Nucleus accumbens (tissue), 56 donors: ENCODE measurements at places on chromosomes 11 and 22.

GRCh38 chr22:19480173-19480568 is 451 bp downstream of the CDC45 start:
- DNase-seq, result no peak

DNA sequence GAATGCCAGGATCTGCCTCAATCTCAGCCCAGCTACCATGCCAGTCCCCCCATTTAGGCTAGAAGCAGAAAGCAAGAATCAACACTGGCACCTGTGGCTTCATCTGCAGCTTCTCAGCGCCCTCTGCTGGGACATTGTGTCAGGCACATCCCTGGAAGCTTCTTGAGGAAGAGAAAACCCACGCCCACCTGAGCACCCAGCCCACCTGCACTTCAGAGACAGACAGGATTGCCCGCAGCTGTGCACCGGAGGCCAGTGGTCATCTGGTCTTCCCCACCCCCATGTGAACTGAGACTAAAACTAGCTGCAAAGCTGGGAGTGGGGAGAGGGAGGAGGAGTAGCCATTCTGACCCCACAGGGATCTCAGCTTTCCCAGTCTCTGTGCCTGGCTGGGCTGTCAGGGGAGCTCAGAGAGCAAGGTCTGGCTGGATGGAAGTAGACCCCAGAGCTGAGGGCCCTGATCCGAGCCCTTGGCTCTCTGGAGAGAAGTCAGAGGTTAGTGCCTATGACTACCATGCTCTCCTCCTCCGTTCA is 66.8 kb downstream of the FEZ1 start:
- DNase-seq, result no peak

GRCh38 chr11:3803726-3804495 is 4.4 kb upstream of the PGAP2 start:
- DNase-seq, result no peak

- DNase-seq, result no peak
Observed at GRCh38 chr22:41062146-41062545, 30.2 kb upstream of the EP300 start.

DNA sequence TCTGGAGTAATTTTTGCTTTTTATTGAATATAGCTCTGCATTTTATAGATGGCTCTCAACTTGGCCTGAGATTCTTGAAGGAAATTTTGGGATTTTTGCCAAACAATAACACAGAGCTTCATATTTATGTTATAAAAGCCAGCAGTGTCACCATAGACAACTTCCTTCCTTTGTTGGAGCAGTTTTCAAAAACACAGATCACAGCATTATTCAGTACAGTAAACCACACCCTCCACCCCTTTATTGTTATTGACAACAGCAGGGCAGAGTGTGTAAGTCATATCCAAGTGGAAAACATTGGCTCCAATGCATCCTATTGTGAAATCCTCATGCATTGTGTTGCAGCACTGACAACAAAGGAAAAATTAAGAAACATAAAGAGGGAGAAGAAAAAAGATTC is 62.6 kb upstream of the PRSS23 start:
- no peak for DNase-seq

GRCh38 chr11:47160753-47161133 is 15.9 kb downstream of the ARFGAP2 start:
- no peak for DNase-seq

DNA sequence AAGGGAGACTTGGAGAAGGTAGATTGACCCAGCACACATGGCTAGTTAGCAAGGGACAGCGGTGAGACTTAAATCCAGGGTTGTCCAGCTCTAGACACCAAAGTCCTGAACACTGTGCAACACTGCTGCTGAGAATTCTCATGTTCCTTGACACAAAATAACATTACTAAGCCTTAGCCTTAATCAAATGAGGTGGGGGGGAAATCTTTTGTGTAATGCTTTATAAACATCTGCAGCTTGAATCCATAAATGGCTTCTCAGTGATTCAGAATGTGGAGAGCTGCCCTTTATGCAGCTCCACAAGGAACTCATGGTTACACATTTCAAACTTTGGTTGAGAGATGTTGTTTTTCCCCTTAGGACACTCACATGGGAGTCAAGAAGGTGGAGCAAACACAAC is 80.0 kb downstream of the CD44 start:
- no peak for DNase-seq

- no peak for DNase-seq
Observed at GRCh38 chr22:49628391-49629260, 199.0 kb downstream of the BRD1 start.

DNA sequence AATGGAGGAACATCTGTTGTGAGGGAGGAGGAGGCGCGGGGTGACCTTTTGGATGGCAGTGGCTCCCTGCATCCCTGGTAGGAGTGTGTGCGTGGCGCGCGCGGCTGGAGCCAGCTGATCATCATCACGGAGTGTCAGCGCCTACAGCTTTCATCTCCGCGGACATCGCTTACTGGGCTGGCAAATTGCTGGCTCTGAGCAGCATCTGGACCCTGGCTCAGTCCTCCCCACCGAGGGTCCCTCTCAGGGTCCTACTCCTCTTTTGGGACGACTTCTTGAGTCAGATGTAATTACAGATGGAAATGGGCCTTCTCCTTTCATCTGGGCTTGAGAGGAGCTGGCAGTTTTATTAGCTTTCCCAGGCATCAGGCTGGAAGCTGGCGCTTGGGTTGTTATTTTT is 85.3 kb downstream of the CACNA1I start:
- DNase-seq, result no peak

- DNase-seq, result no peak
Observed at GRCh38 chr11:131811383-131811782, 441.0 kb downstream of the NTM start.

- no peak for DNase-seq
Observed at GRCh38 chr11:128948583-128948982, 5.9 kb upstream of the TP53AIP1 start.

DNA sequence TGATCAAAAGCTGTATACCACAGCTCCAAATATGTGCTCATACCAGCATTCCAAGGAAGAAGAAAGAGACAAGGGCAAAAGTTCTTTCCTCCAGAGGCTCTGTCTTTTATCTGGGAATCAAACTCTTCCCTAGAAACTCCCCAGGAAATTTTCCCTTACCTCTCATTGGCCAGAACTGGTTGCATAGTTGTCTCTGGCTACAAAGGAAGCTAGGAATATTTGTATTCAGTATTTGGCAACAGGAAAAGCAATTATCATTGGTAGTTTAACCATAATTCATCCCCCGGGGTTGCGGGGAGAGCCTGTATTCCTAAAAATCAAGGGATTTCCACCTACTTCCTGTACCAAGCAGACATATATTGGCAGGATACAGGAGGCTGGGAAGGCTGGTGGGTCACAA is 10.5 kb upstream of the ZFTA start:
- DNase-seq, result no peak

- peak; percentile 64 for DNase-seq
Observed at GRCh38 chr22:19891317-19892256, 36.9 kb upstream of the GNB1L start.

GRCh38 chr11:86983021-86983488 is 27.9 kb upstream of the FZD4 start:
- DNase-seq, result no peak

DNA sequence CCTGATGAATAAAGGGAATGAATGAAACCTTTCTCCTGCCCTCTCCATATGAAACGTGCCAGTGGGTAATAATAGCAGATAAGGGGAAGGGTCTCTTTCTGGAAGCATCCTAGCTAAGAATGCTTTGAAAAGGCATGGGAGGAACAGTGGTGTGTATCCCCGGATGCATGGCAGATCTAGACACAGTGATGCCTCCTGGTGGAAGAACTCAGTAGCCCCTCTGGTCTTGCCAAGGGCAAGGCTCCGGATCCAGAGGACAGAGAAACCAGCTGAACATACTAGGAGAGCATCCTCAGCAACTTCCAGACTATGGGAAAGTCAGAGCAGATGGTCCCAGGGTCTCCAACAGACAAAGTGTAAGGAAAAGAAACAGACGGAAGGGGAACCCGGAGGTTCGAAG is 6.4 kb downstream of the BAIAP2L2 start:
- DNase-seq, result no peak

DNA sequence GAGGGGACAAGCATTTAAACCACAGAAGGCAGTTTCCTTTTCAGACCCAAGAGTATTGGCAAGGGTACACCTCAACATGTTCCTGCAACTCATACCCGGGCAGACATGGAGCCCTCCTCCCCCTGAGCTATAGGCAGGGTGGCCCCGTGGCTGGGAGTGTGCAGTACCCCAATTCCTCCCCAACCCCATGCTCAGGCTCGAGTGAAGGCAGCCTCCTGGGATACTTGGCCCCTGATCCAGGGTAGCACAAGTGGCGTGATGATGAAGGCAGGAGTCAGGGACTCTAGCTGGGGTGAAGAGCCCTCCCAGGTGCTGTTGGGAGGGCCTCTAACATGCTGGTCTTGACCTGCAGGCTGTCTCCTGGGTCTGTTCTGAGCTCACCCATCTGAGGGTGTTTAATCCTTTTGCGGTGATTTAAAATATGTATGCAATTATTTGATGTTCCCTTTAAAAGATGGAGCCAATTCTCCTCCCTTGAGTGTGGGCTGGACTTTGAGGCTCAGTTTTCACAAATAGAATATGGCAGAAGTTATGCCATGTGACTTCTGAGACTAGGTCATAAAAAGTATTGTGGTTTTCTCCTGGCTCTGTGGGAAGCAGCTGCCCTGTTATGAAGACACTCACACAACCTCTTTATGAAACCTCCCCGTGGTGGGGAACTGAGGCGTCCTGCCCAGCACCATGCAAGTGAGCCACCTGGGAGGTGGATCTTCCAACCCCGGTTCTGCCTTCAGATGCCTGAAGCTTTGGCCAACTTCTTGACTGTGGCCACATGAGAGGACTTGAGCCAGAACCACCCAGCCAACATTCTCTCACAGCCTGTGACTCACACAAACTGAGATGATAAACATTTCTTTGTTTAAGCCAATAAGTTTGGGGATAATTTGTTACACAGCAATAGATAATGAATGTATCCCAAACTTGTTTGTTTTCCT is 54.7 kb upstream of the NECTIN1 start:
- no peak for DNase-seq

- DNase-seq, result no peak
Observed at GRCh38 chr11:102368472-102368871, 21.5 kb downstream of the BIRC2 start.

- no peak for DNase-seq
Observed at GRCh38 chr11:18790883-18791206, 753 bp downstream of the PTPN5 start.

- no peak for DNase-seq
Observed at GRCh38 chr11:1394936-1395772, 5.4 kb downstream of the BRSK2 start.

GRCh38 chr11:62611705-62612365 is 740 bp downstream of the EML3 start:
- DNase-seq, result no peak

DNA sequence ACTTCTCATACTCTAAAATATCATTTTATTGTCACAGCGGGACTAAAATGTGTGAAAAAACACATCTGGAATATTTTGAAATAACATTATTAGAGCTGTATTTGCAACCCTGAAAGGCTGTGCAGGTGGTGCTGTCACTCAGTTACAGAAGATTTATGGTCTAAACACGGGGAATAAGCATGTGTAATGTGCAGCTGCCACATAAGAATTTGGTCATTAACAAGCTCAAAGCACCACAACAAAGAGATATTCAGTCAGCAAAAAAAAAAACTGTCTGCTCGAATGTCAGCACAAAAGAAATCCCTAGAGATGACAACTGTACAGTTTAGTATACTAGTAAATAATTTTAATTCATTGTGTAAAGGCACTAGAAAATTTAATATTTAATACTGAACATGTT is 31.3 kb downstream of the TMEM123 start:
- no peak for DNase-seq

GRCh38 chr22:31080164-31080847 is 812 bp upstream of the SMTN start:
- no peak for DNase-seq

- DNase-seq, result peak; percentile 58
Observed at GRCh38 chr11:120832481-120833238, 191.2 kb upstream of the TBCEL start.

- DNase-seq, result no peak
Observed at GRCh38 chr11:35459489-35459888, 40.1 kb upstream of the SLC1A2 start.
